ENCODE measurements at places on chromosomes 2 and 18.

- DNase-seq, result no peak
These were observed 18.0 kb downstream of the MAL start for GRCh38 chr2:95043300-95044093.

GRCh38 chr2:158687315-158687714, 107.8 kb upstream of the DAPL1 start:
- no peak for DNase-seq

DNA sequence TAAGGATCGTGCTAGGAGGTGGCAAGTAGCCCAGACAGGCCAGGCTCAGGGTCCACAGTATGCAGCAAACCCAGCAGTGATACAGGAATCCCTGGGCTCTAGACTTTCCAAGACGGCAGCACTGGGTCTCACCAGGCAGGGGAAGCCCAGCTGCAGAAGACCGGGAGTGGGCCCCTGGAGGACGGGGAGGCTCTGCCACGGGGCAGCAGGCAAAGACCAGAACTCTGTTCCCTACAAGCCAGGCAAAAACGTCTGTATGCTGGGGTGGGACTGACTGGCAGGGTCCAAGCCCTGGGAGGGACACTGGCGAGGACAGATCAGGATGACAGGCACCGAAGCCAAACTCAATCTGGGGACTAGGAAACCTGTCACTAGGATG, 98.9 kb upstream of the SEC11C start:
- DNase-seq, result no peak

- peak; percentile 23 for DNase-seq
These were observed 105.2 kb upstream of the ID2 start for GRCh38 chr2:8576525-8577167.

GRCh38 chr2:147082850-147083522, 761.8 kb upstream of the ACVR2A start:
- peak; percentile 71 for DNase-seq

GRCh38 chr2:72980535-72981217, 63.4 kb downstream of the EMX1 start:
- no peak for DNase-seq

GRCh38 chr2:48691935-48692691, 63.4 kb downstream of the LHCGR start:
- DNase-seq, result no peak

GRCh38 chr2:219285894-219286425, 6.8 kb downstream of the DNAJB2 start:
- no peak for DNase-seq

GRCh38 chr2:221705185-221705877, 133.2 kb upstream of the EPHA4 start:
- no peak for DNase-seq

GRCh38 chr2:148542614-148543013, 101.9 kb upstream of the EPC2 start:
- DNase-seq, result no peak

DNA sequence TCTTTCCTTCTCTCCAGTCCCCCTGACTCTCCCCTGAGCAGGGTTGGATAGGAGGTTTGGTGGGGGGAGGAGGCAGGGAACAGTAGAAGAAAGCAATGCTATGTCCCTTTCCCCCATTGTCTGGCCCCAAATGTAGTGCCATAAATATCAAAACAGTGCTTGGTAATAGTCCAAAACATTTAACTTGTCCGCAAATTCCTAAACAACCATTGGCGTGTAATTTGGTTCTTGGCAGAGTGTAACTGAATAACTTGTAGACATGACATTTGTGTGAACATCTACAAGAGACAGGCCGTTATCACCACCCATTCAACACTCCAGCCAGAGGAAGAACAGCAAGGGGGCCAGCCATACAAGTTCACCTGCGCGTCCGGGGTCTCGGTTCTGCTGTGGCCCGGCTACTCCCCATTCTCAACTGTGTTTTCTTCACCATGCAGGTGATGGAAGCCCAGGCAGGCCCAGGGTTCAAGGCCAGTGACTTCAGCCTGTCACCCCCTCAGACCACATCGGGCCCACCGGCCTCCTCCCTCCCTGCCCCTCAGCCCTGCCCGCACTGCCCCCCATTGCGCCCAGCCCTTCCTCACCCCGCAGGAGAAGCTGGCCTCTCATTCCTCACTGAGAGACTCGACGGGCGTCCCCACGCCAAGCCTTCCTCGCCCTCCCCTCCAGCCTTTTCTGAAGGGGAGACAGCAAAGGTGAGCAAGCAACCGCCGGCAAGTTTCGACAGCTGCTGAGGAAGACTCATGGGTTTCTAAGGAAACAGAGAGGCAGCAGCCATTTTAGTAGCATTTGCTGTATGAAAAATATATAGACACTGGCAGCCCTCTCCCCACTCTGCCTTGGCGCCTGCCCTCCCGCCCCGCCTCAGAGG, 699 bp upstream of the RAPGEF4 start:
- DNase-seq, result no peak

DNA sequence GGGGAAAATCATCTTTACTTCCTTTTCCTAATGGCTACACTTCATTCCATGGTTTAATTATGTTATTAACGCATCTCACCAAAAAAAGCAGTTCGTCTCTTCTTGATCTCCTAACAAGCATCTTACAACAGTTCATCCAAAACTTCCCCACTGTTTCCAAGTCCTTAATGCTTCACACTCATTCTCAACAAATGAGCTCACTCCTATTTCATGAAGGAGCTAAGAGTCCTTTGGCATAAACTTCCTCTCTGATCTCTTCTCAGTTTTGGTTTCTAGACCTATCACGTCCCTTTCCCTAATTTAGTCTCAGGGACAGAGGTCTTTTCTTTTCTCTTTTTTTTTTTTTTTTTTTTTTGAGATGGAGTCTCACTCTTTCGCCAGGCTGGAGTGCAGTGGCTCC, 205.9 kb upstream of the SLC39A10 start:
- no peak for DNase-seq

DNA sequence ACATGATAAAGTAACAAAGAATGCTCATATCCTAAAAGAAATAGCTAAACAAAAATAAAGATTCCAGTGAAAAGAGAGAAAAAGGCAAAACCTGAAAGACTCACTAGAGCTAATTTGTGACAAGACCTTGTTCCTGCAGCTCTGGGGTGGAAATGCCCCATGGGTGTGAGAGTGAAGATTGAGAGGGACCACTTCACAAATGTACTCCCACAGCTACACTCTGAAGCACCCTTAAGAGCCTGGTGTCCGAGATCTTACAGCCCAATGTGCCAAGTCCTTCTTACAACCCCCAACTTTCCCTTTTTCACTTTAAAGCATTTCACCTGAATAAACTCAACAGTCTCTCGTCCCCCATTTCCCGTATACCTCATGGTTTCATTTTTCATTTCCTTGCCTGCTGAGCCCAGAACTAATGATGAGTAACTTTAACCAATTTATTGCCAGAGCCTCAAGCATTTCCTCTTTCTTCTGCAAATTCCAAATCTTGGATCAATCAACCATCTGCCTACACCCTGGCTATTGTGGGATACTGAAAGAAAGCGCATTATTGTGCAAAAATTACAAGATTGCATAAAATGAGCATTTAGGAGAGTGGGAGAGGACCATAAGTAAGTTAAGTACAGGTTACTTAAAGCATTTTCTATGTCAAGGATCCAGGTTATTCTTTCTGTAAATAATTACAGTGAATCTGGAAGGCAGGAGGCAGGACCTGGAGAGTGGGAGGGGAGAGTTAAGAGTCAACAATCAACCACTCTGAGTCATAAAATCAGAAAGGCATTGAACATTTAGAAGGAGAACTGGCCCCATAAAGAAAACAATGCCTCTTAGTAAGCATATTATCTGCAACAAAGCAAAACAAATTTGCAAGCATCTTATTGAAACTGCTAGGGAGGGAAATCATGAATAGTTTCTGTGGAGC, 804.4 kb upstream of the CELF4 start:
- no peak for DNase-seq

DNA sequence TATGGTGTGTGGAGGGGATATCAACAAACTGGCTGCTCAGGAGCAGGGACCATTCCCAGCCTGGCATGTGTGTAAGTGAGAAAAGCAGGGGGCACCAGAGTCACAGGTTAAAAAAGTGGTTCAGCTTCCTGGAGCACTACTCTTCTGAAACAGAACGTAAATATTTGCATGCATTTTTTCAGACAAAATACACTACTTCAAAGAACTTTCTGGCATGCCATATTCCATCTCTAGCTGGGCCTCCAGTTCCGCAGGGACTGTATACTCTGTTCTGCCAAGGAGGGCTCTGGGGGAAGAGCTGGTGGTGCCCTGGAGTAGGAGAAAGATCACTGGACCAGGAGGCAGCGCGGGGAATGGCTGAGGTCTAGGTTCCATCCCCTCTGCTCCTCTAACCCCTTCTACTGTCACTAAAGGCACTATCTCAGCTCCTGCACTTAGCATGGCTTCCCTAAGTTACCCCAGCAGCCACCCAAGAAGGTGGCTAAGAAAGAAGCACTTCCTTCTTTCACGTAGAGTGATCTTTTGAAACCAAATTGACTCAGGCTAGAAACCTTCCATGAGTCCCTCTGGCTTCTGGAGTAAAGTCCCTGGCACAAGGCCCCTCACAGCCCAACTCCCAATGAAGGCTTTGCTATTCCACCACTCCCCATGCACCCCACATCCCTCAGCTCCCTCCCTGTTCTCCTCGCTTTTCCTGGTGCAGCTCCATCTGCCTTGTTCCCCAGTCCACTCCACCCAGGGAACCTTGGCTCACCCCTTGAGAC, 57.6 kb upstream of the CABLES1 start:
- no peak for DNase-seq

GRCh38 chr2:170823898-170824215, 7.2 kb downstream of the GAD1 start:
- DNase-seq, result no peak

DNA sequence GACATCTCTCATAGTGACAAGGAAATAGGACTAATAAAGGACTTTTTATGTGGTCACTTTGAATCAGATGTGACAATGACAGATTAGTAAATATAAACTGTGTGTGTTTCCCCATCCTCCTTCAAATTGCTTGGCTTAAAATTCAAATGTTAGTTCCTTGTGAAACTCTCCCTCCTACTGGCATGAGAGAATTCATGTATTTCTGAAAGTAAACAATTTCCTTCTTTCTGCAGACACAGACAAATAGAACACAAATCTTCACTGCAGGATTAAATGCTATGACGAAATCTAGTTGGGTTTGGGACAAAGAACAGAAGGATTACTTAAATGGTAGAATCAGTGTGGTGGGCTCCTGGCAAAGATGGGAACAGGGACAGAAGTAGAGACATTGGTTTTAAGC, 328.7 kb upstream of the FAM98A start:
- no peak for DNase-seq

DNA sequence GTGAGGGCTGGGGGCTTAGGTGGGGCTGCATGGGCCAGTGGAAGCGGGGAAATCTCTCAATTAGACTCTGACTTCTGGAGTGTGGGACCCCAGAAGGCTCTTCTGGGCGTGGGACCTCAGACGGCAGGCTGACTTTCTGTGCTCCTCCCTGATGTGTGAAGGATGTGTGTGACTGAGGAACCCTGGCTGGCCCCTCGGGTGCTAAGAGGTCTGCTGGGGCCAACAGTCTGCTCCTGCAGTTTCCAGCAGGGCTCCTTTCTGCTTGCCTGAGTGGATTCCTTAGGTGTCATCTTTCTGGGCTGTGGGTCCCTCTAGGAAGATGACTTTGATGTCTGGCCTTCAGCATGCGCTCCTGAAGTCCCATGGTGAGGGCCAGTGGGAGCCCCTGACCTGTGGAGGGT, 167.5 kb downstream of the DYSF start:
- no peak for DNase-seq
